Chondrocyte (in vitro differentiated cells): ENCODE measurements at places on chromosomes 3 and 15. TPM values are rescaled to one million over a fixed set of nuclear protein-coding genes. Genes with fewer than 3 reads are reported as not detected.
A peak's percentile ranks its signal among the peaks of the same experiment; 100 is the strongest.

NR2F2 gene
- 151 to 169 TPM (median 167 TPM) in 3 replicates for total RNA-seq

FBLN2 gene
- total RNA-seq: 284 to 413 TPM (median 394 TPM) in 3 replicates

ARPP19 gene
- total RNA-seq: 160 to 179 TPM (median 166 TPM) in 3 replicates

ANKRD34C gene
- 0.07 to 1.3 TPM (median 0.92 TPM) in 3 replicates for total RNA-seq

CADPS gene
- not detected in 3 replicates for total RNA-seq

MYO5C gene
- 0.79 to 2.7 TPM (median 1.4 TPM) in 3 replicates for total RNA-seq

ECE2 gene
- not detected in 3 replicates for total RNA-seq

MEX3B gene
- 25.5 to 55.8 TPM (median 52.7 TPM) in 3 replicates for total RNA-seq

PTX3 gene
- 14.9 to 41.2 TPM (median 40.2 TPM) in 3 replicates for total RNA-seq

- H3K27ac ChIP-seq: no peak overlapping the region
- H3K4me1 ChIP-seq: no peaks in the 10 kb centered on the region
- peaks cover 8% of the 10 kb centered on the region for H3K36me3 ChIP-seq
- H3K27me3 ChIP-seq: no peaks in the 10 kb centered on the region
Measured at GRCh38 chr3:185457376-185457775, 41.5 kb downstream of the TMEM41A start.

DNA sequence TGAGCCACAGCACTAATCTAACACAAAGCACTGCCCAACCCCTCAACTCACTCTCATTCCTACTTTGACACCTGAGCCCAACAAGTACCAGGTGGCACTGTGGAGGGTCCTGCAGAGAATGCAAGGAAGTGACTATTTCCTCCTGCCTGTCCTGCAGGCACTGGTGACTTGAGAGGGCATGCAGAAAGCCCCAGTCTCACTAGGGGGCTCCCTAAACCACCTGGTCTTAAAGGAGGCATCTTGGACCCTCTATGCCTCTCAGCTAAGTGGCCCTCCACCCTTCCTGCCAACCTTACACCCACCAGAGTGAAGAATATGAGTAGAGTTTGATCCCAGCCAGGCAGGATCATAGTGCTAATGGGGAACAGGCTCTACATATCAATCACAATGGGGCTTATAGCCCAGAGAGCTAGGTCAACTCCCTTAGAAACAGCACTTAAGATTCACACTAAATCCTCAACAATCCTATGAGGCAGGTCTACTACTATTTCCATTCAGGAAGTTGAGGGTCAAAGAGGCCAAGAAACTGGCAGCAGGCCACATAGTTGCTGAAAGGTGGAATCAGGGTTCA, 15.2 kb downstream of the TRAIP start:
- no peak overlapping the region for H3K4me3 ChIP-seq
- H3K4me1 ChIP-seq: peaks cover 13% of the 10 kb centered on the region
- no peak for DNase-seq
- no peaks in the 10 kb centered on the region for H3K27me3 ChIP-seq
- H3K36me3 ChIP-seq: no peaks in the 10 kb centered on the region

GRCh38 chr3:71629711-71630110, 46.2 kb upstream of the FOXP1 start:
- H3K4me3 ChIP-seq: no peak overlapping the region
- no peaks in the 10 kb centered on the region for H3K36me3 ChIP-seq
- no peaks in the 10 kb centered on the region for H3K4me1 ChIP-seq
- H3K27me3 ChIP-seq: no peaks in the 10 kb centered on the region
- no peak overlapping the region for H3K27ac ChIP-seq
- no peak for DNase-seq

- H3K4me3 ChIP-seq: peak overlapping the region; percentile 62
- peak overlapping the region; percentile 93 for H3K27ac ChIP-seq
- DNase-seq: no peak
- H3K27me3 ChIP-seq: no peaks in the 10 kb centered on the region
- H3K36me3 ChIP-seq: no peaks in the 10 kb centered on the region
Measured at GRCh38 chr3:195150181-195151118, 120.5 kb downstream of the XXYLT1 start.

GRCh38 chr3:176789281-176789705, 408.0 kb downstream of the TBL1XR1 start:
- peaks cover 11% of the 10 kb centered on the region for H3K4me1 ChIP-seq
- H3K27ac ChIP-seq: no peak overlapping the region
- peaks cover 5% of the 10 kb centered on the region for H3K27me3 ChIP-seq
- no peaks in the 10 kb centered on the region for H3K36me3 ChIP-seq

- H3K4me1 ChIP-seq: no peaks in the 10 kb centered on the region
- peaks cover 24% of the 10 kb centered on the region for H3K27me3 ChIP-seq
- no peak overlapping the region for H3K4me3 ChIP-seq
- no peaks in the 10 kb centered on the region for H3K36me3 ChIP-seq
- peak; percentile 62 for DNase-seq
Measured at GRCh38 chr3:38597502-38598060, 51.9 kb downstream of the SCN5A start.

DNA sequence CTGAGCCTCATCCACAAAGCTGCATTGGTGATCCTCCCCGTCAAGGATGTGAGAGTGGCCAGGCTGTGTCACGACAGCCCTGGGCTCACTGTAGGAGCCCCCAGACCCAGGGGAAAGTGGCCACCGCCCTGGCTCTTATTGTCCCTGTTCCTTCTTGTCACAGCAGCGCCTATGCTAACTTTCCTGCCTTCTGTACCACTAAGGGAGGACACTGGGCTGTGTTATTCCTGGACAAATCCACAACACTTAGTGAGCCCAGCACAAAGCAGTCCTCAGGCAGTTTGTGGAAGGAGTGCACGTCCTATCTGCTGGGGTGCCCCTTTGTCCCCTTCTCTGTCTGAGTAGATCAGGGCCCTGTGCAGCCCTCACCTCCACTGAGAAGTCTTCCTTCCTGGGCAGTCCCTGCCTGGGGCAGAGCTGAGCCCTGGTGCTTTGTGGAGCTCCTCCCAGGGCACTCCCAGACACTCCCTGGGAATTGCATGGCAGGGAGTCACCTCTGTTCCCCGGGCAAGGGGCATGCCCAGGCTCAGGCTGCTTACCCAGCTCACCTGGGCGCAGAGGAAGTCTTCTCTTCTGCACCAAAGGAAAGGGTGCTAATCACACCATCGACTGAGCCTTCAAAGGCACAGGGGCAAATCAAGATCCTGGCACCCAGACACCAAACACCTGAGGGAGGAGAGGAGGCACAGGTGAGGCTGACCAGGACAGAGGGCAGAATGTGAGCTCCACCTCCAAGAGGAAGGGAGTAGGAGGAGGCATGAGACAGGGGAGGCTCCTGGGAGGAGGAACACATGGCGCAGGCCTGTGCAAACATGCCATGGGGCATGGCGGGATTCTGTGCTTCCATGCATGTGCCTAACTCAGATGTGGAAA, 138.7 kb downstream of the KLF13 start:
- DNase-seq: no peak
- H3K27me3 ChIP-seq: peaks cover 5% of the 10 kb centered on the region
- H3K4me1 ChIP-seq: peaks cover 5% of the 10 kb centered on the region
- no peak overlapping the region for H3K4me3 ChIP-seq

DNA sequence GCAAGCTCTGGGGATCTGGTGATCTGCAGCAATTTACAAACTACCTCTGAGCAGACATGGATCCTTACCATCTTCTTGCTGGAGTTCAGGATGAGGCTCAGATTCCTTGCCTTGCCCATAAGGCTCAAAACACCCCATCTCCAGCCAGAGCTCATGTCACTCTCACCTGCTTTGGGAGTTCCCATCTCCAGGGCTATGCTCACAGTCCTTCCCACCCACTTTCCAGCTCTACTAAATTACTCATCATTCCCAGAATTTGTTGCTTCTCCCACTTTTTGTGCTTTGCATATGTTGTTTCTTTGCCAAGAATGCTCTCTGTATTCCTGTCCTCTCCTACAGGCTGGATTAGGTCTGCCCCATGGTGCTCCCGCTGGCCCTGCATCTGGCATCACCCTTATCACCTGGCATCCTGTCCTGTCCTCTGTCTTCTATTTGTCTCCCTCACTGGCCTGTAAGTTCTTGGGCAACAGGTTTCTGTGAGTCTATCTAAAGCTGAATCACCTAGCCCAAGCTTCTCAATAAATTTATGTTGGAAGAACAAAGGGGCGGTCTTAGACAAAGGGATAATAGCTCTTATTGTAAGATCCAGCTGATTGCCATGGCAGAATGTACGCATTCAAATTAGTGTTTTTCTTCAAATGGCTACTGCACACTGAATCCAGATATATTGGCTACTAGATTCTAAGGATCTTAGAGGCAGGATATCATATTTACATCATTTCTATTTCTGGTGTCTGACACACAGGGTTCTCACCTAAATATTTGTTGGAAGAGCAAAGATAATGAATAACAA, 179.2 kb downstream of the CLSTN2 start:
- no peak overlapping the region for H3K27ac ChIP-seq
- H3K27me3 ChIP-seq: no peaks in the 10 kb centered on the region
- no peak for DNase-seq
- no peak overlapping the region for H3K4me3 ChIP-seq

- no peak overlapping the region for H3K27ac ChIP-seq
- no peaks in the 10 kb centered on the region for H3K36me3 ChIP-seq
- no peak overlapping the region for H3K4me3 ChIP-seq
- no peaks in the 10 kb centered on the region for H3K4me1 ChIP-seq
- peaks cover 26% of the 10 kb centered on the region for H3K27me3 ChIP-seq
- DNase-seq: peak; percentile 50
Measured at GRCh38 chr3:14780927-14781507, 37.7 kb upstream of the FGD5 start.

- H3K4me3 ChIP-seq: no peak overlapping the region
- no peak for DNase-seq
- peaks cover 5% of the 10 kb centered on the region for H3K36me3 ChIP-seq
- H3K4me1 ChIP-seq: peaks cover 34% of the 10 kb centered on the region
- H3K27me3 ChIP-seq: no peaks in the 10 kb centered on the region
Measured at GRCh38 chr3:124982855-124983254, 48.3 kb upstream of the MUC13 start.

GRCh38 chr3:185094697-185095096, 58.2 kb downstream of the C3orf70 start:
- peaks cover 13% of the 10 kb centered on the region for H3K4me1 ChIP-seq
- H3K4me3 ChIP-seq: no peak overlapping the region
- DNase-seq: no peak
- no peaks in the 10 kb centered on the region for H3K36me3 ChIP-seq

DNA sequence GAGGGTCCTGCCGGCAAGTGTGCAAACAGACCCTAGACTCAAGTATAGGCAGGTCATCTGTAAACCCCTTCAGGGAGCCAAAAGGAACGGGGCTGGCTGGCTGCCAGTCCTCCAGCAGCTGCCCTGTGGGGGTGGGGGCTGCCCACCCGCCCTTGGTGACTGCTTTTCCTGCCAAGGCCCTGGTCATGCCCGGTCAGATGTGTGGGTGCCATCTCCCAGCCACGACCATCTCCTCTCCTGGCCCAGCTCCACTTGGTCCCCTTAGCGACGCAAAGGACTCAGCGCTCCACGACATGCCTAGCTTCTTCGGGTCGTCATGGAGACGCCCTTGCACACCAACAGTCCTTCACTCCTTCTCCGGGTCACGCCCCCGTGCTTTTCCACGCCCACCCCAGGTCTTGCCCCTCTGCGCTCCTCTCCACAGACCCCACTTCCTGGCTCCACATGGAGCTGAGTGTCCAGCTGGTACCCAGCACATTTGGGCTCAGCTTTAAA, 2.4 kb downstream of the MUC4 start:
- peaks cover 18% of the 10 kb centered on the region for H3K27me3 ChIP-seq
- H3K27ac ChIP-seq: no peak overlapping the region
- H3K4me1 ChIP-seq: peaks cover 9% of the 10 kb centered on the region
- no peak overlapping the region for H3K4me3 ChIP-seq
- no peaks in the 10 kb centered on the region for H3K36me3 ChIP-seq
- no peak for DNase-seq

- no peaks in the 10 kb centered on the region for H3K27me3 ChIP-seq
- H3K4me3 ChIP-seq: no peak overlapping the region
- no peak for DNase-seq
- H3K4me1 ChIP-seq: no peaks in the 10 kb centered on the region
- no peaks in the 10 kb centered on the region for H3K36me3 ChIP-seq
- no peak overlapping the region for H3K27ac ChIP-seq
Measured at GRCh38 chr3:22713936-22714335, 489.2 kb upstream of the UBE2E2 start.

GRCh38 chr3:193857996-193858395, 265.0 kb downstream of the OPA1 start:
- no peak for DNase-seq
- peaks cover 6% of the 10 kb centered on the region for H3K4me1 ChIP-seq
- no peak overlapping the region for H3K27ac ChIP-seq

DNA sequence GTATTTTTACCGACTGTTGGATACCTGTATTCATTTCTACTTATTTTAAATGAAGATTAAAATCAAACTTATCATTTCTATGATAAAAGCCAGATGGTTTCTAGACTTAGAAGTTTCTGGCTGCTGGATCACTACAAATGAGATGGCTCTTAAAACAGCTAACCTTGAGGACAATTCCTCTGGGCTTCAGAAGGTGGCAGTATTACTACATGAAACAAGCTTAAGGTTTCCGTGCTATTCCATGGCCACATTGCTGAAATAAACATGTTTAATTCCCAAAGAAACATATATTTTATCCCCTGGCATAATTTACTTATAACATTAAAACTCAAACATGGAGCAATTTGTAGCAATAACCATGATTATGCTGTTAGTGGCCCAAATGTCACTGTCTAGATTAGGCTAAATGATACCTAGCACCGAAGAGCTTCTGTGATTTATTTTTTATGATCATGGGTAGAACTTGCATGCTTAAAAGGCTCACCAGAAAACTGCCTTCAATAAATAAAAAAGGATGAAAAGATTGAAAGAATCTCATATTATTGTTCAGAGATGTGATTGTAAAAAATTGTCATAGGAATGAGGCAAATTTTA, 204.0 kb upstream of the NANOGP8 start:
- peaks cover 10% of the 10 kb centered on the region for H3K4me1 ChIP-seq
- no peak for DNase-seq
- H3K36me3 ChIP-seq: no peaks in the 10 kb centered on the region
- H3K27ac ChIP-seq: no peak overlapping the region

DNA sequence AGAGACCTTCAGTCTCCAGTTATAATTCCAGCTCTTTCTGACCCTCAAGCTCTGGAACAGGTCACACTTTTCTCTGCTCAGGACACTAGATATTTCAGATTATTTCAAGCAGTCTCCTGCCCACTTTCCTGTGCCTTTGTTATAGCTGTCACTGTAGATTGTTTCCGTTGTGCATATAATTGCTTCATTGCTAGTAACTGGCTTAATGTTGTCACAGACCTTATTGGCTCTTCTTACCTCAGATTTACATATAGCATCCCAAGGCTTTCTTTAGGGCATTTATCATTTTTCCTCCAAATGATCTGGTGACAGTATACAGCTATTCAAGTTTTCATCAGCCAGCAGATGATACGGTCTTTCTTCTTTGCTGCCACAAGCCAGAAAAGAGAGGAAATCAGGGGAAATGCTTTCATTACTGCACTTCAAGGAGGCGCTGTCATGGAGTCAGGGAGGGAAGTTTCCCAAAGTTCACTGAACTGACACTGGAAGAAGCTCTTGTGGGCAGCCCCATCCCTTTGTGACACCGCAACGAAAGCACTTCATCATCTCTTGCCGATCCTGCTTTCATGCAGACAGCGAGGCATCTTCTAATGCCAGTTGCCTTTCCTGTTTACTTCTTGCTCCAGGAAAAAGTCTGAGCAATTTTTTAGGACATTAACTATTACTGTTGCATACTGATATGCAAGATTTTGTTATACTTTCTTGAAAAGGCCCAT, 181.9 kb downstream of the CDIN1 start:
- H3K4me3 ChIP-seq: no peak overlapping the region
- H3K27me3 ChIP-seq: no peaks in the 10 kb centered on the region
- H3K27ac ChIP-seq: no peak overlapping the region
- no peaks in the 10 kb centered on the region for H3K4me1 ChIP-seq
- DNase-seq: no peak
